Ovary (tissue), 10 donors: ENCODE measurements at places on chromosomes 2 and 18. TPM values are rescaled to one million over a fixed set of nuclear protein-coding genes. Genes with fewer than 3 reads are reported as not detected.

DNA sequence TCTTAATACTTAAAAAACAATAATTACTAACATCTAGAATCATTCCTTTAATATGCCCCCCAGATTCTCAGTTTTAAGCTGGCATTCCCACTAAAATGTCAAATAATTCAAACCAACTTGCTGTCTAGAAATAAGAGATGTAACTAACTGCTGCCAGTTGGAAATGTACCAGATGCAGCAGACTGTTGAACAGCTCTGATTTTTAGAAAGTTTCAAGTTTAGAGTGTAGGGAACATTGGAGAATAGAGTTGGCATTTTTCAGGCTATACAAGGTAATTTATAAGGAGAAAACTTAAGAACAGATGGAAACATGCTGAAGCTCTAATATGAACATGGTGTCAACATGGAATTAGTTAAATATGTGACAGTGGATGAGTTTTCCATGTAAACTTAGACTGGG is 101.4 kb downstream of the PTRHD1 start:
- no peaks in the 10 kb centered on the region for H3K36me3 ChIP-seq
- H3K4me1 ChIP-seq: no peaks in the 10 kb centered on the region
- H3K4me3 ChIP-seq: no peak overlapping the region

DNA sequence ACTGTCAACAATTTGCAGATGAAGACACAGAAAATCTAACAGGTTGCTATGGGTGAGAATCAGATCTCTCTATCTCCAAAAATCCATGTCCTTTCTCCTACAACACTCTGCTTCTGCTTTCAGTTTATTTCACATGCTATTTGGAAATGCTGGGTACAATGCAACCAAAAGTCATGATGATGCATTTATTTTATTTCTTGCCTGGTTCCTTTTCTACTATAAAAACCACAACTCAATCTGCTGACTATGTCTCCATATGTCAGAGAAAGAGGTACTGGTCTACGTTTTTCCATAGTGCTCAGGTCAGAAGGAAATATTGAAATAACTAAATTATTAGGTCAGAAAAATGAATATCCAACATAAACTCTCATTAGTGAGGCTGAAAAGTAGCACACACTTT is 20.5 kb downstream of the RAD51AP2 start:
- DNase-seq: no peak
- H3K4me3 ChIP-seq: no peak overlapping the region
- H3K27me3 ChIP-seq: no peaks in the 10 kb centered on the region
- no peaks in the 10 kb centered on the region for H3K4me1 ChIP-seq
- H3K36me3 ChIP-seq: no peaks in the 10 kb centered on the region

DNA sequence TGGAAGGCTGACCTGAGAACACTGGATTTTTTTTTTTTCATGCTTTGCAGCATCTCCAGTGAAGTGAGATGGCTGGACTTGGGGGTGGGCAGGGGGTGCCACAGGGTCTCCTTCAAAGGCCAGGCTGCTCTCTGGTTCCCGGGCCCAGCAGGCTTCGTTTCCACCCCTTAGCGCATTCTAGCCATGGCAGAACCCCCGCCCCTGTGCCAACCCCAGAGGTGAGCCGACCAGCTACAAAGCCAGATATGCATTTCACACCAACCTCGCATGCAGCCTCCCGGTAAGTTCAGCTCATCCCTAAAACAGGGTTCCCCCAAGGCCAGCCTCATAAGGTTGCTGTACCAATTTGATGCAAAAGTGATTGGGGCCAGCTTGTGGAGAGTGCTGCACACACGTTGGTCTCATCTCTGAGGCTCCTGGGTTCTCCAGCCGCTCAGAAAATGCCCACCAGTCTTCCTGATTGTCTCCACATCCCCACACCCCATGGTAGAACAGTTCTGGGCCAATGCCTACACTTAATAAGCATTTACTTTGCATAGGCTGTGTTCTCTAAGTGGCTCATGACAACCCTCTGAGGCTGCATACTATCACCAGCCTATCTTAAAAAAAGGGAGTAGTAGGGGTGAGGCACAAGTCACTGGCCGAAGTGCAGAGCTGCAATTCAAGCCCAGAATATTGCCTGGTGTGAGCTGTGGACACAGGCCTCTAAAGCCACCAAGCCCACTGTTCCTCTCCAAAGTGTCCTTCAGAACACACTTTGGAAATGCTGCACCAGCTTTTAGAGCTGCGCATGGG is 23.3 kb downstream of the SMAD7 start:
- no peak overlapping the region for H3K4me3 ChIP-seq
- H3K27me3 ChIP-seq: no peaks in the 10 kb centered on the region
- no peak for DNase-seq
- no peak overlapping the region for H3K27ac ChIP-seq

DNA sequence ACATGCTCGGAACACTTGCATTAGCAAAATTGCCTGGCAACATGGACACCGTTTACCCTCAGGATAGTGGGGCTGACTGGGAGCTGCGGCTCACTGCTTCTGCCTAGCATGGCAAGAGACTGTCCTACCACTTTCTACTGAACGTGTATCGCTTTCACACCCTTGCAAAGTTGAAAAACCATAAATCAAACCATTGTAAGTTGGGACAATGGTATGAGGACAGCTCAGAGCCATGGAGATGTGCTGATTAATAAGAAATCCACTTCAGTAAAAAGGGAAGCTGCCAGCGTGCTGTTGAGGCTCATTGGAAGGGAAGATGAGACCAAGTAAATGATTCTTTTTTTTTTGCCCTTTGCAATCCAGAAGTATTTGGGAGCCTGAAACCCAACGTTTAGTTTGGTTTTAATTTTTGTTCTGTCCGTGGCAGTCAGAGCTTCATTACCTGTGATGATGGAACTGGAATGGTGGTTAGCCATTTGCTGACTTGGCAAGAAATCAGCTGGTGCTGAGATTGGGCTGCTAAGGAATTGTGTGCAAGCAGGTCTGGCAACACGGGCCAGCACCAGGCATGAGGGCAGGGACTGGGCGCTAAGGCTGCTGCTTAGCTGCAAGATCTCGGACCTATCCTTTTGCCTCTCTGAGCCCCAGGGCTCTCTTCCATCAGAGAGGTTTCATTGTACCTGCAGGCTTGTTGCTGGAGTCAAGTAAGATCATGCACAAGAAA is 75.5 kb upstream of the HS6ST1 start:
- H3K4me1 ChIP-seq: no peaks in the 10 kb centered on the region
- no peak overlapping the region for H3K27ac ChIP-seq
- DNase-seq: no peak
- no peak overlapping the region for H3K4me3 ChIP-seq

DNA sequence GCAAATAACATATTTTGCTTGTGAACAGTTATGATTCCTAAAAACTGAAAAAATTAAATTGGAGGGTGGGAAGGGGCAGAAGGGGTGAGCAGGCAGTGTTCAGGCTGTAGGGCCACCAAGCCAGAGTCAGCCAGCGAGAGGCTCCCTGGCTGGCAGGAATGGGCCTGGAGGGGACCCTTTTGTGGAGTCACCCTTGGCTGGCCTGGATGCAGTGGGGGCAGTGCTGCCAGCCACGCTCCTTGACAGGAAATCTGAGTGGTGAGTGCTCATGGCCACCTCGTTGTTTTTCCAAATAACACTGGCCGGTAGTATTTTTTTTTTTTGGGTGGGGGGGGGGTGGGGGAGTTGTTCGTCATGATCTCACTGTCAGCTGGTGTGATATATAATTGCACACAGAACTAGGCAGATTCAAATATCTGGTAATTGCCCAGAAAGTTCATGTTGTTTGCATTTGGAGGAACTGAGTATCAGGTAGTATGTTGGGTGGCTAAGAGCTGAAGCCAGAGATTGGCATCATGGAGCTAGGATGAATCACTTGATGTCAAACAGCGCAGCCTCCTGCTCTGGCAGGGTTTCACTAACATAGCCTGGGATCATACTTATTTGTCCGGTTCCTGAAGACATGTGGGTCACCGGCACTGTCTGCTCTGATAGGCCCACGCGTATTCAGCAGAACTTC is 160.0 kb downstream of the PTGR3 start:
- H3K27ac ChIP-seq: no peak overlapping the region
- H3K4me3 ChIP-seq: no peak overlapping the region
- H3K27me3 ChIP-seq: no peaks in the 10 kb centered on the region
- DNase-seq: no peak

DNA sequence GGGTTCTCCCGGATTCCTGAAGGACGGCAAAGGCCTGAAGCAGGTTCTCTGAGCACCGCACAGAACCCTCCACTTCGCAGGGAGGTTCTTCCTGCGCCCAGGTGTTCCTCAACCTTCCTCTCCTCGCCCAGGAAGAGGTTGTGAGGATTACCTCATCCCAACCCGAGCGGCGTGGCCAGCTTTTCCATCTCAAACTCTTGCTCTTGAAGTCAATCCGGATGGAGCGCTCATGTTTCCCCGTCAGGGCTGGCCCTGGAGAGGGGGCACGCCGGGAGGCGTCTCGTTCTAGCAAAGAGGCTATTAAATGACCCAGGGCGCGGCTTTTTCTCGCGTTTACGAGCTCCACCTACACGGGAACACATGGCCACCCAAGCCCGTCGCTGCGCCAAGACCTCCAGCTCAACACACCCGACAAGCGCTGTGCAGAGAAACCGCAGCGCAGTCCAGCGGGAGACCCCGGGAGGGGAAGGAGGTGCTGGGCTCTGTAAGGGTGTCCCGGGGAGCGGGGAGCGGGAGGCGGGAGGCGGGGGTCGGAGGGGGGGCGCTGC is 540 bp upstream of the RAB10 start:
- H3K27ac ChIP-seq: peak overlapping the region; percentile 96
- no peak for DNase-seq
- H3K36me3 ChIP-seq: no peaks in the 10 kb centered on the region
- H3K27me3 ChIP-seq: no peaks in the 10 kb centered on the region

- DNase-seq: no peak
- H3K27me3 ChIP-seq: no peaks in the 10 kb centered on the region
- no peak overlapping the region for H3K27ac ChIP-seq
- no peak overlapping the region for H3K4me3 ChIP-seq
- no peaks in the 10 kb centered on the region for H3K36me3 ChIP-seq
Observed at GRCh38 chr2:41644936-41645335, 402.9 kb upstream of the PKDCC start.

DNA sequence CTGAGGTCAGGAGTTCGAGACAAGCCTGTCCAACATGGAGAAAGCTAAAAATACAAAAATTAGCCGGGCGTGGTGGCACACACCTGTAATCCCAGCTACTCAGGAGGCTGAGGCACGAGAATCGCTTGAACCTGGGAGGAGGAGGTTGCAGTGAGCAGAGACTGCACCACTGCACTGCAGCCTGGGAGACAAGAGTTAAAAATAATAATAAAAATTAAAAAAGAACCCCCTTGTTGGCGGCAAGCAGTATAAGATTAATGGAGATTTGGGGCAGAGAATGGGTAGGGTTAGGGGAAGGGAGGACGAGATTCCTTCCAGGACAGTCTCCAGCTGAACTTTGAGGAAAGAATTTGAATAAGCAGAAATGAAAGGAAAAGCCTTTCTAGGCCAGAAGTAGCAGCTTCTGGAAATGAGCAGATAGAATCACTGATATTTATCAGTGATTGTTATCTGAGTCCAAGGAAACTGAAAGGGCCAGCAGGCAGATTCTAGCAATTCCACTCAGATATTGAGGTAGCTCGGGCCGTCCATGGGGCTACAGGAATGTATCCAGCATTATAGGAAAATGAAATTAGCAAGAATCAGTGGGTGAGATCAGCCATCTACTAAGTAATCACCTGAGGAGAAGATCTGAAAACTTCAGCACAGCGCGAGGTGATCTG is 7.0 kb upstream of the MYCN start:
- no peaks in the 10 kb centered on the region for H3K36me3 ChIP-seq
- H3K4me3 ChIP-seq: no peak overlapping the region
- H3K27me3 ChIP-seq: no peaks in the 10 kb centered on the region
- H3K4me1 ChIP-seq: no peaks in the 10 kb centered on the region
- no peak overlapping the region for H3K27ac ChIP-seq

DNA sequence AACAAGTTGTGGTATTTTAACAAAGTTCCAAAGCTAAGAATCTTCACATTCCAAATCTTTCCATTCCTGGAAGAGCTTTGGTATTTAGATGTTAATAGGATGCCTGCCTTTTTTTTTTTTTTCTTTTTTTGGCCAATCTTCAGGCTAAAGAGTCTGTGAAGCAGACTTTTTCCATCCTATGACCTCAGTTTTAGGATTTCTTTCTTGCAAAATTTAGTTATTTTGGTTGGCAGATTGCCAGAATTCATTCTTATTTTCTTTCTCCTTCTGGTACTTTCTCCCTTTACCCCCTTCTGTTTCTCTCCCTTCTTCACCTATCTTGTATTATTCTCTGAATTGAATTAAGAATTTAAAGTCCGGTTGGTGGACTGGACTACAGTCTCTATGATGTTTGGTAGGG is 217.8 kb upstream of the REV1 start:
- H3K27ac ChIP-seq: no peak overlapping the region
- H3K27me3 ChIP-seq: no peaks in the 10 kb centered on the region
- H3K4me1 ChIP-seq: peaks cover 17% of the 10 kb centered on the region
- no peak overlapping the region for H3K4me3 ChIP-seq
- no peak for DNase-seq

DNA sequence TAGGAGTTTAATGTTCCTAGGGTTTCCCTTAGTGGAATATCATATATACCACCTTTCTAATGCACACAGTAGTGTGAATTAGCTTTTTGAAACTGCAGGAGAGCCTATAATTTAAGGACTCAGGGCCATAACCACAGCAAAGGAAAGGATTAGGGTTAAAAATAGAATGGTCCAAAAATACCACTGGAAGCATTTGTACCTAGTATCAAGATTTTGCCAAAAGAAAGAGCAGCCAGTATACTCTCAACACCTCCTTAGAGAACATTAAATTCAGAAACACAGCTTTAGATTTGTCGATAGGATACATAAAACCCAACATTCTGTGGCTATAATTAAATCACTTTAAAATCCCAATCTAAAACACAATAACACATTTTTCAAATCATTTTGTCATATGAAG is 634.9 kb downstream of the EPHA4 start:
- no peak for DNase-seq
- H3K4me1 ChIP-seq: no peaks in the 10 kb centered on the region
- H3K27ac ChIP-seq: no peak overlapping the region
- no peak overlapping the region for H3K4me3 ChIP-seq
- no peaks in the 10 kb centered on the region for H3K27me3 ChIP-seq

GRCh38 chr2:140882671-140883620 is 1247.9 kb downstream of the LRP1B start:
- no peaks in the 10 kb centered on the region for H3K36me3 ChIP-seq
- no peaks in the 10 kb centered on the region for H3K27me3 ChIP-seq
- no peak overlapping the region for H3K4me3 ChIP-seq
- DNase-seq: no peak

DNA sequence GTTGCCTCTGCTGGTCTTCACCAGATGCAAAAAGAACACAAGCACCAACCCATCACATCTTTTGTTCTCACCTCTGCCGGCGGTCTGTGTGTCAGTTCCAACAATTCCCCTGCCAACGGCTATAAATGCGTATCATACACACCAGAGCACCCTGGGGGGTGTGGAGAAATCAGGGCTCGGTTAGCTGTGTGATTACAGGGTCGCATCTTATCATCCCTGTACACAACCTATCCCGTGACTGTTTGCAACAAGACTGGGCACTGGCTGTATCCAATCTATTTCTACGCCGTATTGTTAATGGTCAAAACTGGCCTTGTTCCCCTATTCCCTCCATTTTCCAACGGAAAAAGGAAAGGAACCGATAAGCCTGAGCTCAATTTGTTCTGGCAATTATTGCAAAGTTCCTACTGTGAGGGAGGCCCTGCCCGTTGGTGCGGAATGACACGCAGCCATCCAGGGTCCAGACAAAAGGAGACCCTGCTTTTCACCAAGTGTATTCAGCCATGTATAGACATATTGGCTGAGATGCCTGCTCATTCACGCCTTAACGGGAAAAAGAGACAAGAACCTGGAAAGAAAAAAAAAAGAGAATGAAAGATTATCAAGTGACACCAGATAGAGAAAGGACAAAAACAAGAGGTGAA is 136.9 kb downstream of the CDH20 start:
- H3K4me1 ChIP-seq: no peaks in the 10 kb centered on the region
- H3K27ac ChIP-seq: no peak overlapping the region
- no peaks in the 10 kb centered on the region for H3K36me3 ChIP-seq
- no peak for DNase-seq

Gene CNNM4
- 3.9 TPM for total RNA-seq

Gene CEBPZOS
- 28.5 TPM for total RNA-seq

Gene HOXD4
- 16.5 TPM for total RNA-seq

Gene ATP6V1C2
- 1.8 TPM for total RNA-seq
